SW 1271 (cell line): ENCODE measurements at places on chromosomes 11 and 22.
A peak's percentile ranks its signal among the peaks of the same experiment; 100 is the strongest.

- DNase-seq = no peak
Observed at GRCh38 chr22:37909766-37910165, 3.7 kb downstream of the MICALL1 start.

GRCh38 chr22:19810381-19811201 is 44.1 kb downstream of the GNB1L start:
- DNase-seq = no peak

DNA sequence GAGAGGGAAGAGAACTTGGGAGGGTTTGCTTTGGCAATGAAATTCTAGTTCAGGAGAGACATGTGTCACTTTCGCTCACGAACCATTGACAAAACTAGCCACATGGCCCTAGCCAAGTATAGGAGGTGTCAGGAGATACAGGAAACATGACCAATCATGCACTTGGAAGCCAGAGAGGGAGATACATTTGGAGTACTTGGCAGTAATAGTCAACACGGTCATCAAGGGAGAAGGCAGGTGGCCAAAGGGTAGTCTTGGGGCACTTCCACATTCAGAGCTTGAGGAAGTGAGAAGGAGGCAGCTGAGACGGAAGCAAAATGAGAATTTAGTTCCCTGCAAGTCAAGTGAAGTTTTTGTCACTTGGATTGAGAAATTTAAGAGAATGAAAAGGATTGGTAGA is 26.4 kb upstream of the KIRREL3 start:
- no peak for DNase-seq

DNA sequence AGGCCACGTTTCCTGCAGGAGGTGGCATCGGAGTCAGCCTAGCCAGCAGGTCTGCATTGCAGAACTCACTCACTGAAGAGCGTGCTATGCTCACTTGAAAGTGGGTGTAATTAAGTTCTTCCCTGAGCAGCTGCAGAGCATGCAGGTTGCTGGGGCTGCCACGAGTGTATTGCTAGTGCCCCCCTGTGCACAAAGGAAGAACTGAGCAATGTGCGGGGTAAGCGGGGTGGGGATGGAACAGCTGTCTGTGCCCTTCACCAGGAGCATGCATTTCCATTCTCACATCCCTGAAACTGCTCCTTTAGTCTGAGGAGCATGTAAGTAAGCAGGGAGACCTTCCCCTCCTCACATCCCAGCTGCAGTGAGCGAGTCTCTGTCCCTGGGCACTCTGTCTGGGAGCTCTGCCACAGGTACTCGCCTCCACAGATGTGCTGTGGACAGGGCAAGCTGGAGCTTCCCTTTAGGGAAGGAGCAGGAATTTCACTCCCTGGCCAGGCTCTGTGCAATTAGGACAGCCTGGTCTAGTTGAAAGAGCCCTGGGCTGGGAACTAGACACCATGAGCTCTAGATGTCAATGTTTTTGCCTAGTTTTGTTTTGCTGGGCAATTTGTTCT is 1031.8 kb downstream of the NTM start:
- DNase-seq = no peak

GRCh38 chr11:6607190-6607795 is 3.7 kb downstream of the ILK start:
- DNase-seq = no peak

GRCh38 chr11:116946414-116946813 is 109.0 kb upstream of the APOA1 start:
- DNase-seq = no peak

- peak; percentile 47 for DNase-seq
Observed at GRCh38 chr11:68213135-68213515, at the start of gene KMT5B. TSS of gene KMT5B (minus strand) at chr11:68213296. CDS start at chr11:68190076, 23,220 bp downstream.

GRCh38 chr11:61626580-61627380 is 45.9 kb upstream of the SYT7 start:
- no peak for DNase-seq

- DNase-seq = no peak
Observed at GRCh38 chr22:21947040-21948014, 5.3 kb downstream of the PPM1F start.

- DNase-seq = no peak
Observed at GRCh38 chr11:104238916-104239315, 75.0 kb upstream of the PDGFD start.

DNA sequence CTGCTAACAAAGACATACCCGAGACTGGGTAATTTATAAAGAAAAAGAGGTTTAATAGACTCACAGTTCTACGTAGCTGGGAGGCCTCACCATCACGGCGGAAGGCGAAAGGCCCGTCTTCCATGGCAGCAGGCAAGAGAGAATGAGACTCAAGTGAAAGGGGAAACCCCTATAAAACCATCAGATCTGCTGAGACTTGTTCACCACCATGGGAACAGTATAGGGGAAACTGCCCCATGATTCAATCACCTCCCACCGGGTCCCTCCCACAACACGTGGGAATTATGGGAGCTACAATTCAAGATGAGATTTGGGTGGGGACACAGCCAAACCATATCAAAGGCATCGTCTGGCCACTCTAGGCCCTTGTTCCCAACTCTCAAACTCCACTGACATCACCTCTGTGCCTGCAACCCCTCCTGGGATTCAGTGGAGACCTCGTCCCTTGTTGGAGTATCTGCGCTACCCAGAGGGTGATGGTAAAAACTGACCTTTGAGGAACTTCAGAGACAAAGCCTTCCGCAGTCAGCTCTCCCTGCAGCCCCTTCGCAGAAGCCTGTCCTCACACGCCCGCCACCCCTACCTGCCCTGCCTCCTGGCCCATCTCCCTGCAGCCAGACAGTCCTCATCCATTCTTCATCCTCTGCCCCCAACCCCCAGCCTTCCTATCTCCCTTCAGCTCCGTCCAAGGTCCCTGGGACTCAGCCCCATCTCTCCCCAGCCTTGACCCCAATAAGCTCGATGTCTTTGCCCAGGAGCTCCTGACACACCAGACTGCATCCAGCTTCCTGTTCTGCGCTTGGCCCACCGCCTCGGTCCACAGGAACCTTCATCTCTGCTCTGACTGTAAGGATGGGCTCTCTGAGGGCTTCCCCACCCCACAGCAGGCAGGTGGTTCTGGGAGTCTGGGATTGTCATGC is 15.8 kb downstream of the CCND1 start:
- no peak for DNase-seq

DNA sequence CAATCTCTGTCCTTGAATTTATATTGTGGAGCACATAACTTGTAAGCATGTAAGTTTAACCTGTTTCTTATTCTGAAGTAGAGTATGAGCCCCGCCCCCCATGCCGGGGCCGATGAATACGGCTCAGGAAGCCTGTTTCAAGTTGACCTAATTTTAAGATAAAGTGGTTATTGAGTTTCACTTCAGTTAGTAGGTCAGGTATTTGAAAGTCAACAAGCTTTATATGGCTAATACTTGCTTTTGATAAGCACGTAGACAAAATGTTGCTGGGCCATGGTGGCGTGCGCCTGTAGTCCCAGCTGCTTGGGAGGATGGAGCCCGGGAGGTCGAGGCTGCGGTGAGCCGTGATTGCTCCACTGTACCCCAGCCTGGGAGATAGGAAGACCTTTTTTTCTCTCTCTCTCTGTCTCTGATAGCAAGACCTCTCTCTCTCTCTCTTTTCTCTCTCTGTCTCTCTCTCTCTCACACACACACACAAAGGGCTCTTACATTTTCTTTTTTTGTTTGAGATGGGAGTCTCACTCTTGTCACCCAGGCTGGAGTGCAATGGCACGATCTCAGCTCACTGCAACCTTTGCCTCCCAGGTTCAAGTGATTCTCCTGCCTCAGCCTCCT is 14.4 kb downstream of the YWHAH start:
- no peak for DNase-seq

- DNase-seq = no peak
Observed at GRCh38 chr11:70892889-70893288, 359.5 kb downstream of the SHANK2 start.

- DNase-seq = no peak
Observed at GRCh38 chr11:117934526-117935307, 5.5 kb upstream of the TMPRSS13 start.

DNA sequence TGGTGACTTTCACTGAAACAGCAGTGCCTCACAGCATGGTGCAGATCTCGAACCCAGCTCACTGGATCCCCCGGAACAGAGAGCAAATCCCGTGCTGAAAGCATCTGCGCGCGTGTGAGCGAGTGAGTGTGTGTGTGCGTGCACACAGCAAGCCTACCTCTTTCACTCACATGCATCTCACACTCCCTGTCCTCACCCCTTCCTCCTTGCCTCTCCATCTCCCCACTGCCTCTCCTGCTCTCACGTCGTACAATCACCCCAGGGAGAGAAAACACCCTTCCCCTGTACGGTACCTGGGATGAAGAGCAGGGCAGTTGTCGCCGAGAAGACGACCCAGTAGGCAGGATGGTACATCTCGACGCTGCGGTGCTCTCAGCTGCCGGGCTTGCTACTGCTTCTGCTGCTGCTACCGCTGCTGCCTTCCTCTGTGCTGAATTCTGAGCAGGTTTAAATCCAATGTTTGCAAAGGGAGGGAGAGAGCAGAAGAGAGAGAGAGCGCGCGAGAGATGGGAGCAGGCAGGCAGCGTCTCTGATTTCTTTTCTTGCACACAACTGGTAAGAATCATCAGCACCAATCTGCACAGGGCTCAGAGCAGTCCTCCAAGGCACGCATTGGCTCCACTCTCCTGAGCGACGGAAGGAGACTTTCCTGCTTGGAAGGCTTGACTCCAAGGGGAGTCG is at the start of gene OPCML:
TSS of gene OPCML (minus strand) at position 531 of the 681 bp plus-strand sequence.
- DNase-seq = no peak

GRCh38 chr11:124285610-124286344 is 28.0 kb downstream of the OR8D1 start:
- DNase-seq = peak; percentile 69

GRCh38 chr11:134597452-134597851 is 185.4 kb upstream of the B3GAT1 start:
- no peak for DNase-seq

GRCh38 chr11:45092901-45093760 is 53.3 kb upstream of the PRDM11 start:
- DNase-seq = no peak

- DNase-seq = no peak
Observed at GRCh38 chr11:86390487-86390886, 15.8 kb downstream of the CCDC81 start.

- DNase-seq = no peak
Observed at GRCh38 chr11:5689551-5689983, at the start of gene TRIM22. TSS of gene TRIM22 (plus strand) at chr11:5689790. CDS start at chr11:5696233, 6,443 bp downstream.

GRCh38 chr11:65422633-65423515 is at the start of gene NEAT1:
TSS of gene NEAT1 (plus strand) at chr11:65422798.
- DNase-seq = peak; percentile 93

- no peak for DNase-seq
Observed at GRCh38 chr11:32428665-32429303, 6.6 kb downstream of the WT1 start.

GRCh38 chr11:64881476-64881875 is 3.1 kb upstream of the EHD1 start:
- DNase-seq = no peak

DNA sequence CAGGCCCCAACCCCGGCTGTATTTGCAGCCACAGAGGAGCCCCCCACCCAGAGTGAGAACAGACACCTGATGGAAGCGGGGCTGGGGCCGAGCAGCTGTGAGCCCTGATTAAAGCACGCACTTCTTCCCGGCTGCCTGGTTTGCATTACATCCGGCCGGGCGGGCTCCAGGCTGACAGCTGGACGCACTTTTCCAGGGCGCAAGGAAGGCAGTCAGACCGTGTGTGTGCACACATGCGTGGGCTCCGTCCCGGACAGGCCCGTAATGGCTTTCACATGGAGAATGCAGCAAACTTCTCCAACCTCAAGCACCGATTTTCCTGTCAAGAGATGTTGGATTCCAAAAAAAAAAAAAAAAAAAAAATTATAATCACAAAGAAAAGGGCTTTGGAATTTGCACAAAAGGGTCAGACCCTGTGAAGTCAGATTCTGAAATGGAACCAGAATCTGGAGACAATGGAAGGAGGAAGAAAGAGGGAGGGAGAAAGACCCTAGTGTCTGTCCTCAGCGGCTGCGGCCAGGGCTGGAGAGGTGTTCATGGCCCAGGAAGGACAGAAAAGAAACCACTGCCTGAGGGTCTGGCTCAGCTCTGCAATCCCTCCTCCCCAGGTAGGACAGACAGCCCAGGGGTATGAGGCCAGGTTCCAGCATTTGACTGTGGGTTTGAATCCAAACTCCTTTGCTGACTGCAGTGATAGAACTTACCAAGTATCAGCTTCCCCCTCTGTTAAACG is 365.5 kb downstream of the MN1 start:
- DNase-seq = no peak

- no peak for DNase-seq
Observed at GRCh38 chr11:76443268-76443980, 1.4 kb upstream of the EMSY start.

DNA sequence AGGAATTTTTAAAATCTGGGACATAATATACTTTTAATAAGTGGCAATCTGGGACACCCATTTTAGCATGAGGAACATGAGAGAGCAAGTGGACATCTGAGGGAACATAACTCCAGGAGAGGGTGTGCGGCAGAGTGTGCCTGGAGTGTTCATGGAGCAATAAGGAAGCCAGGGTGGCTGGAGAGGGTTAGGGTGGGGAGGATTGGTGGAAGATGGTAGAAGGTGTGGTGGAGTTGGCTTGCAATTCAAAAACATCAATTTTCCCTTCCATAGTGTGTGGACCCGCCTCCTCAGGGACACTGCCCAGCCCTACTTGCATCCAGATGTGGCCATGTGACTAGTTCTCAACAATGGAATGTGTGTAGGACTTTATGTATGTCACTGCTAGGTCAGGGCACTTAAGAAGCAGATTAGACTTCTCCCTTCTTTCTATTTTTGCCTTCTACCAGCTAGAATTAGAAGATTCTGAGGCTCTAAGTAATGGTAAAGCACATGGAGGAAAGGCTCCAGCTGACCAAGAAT is 4.4 kb upstream of the DENND5A start:
- DNase-seq = no peak
